ENCODE measurements at places on chromosomes 2 and 18.

DNA sequence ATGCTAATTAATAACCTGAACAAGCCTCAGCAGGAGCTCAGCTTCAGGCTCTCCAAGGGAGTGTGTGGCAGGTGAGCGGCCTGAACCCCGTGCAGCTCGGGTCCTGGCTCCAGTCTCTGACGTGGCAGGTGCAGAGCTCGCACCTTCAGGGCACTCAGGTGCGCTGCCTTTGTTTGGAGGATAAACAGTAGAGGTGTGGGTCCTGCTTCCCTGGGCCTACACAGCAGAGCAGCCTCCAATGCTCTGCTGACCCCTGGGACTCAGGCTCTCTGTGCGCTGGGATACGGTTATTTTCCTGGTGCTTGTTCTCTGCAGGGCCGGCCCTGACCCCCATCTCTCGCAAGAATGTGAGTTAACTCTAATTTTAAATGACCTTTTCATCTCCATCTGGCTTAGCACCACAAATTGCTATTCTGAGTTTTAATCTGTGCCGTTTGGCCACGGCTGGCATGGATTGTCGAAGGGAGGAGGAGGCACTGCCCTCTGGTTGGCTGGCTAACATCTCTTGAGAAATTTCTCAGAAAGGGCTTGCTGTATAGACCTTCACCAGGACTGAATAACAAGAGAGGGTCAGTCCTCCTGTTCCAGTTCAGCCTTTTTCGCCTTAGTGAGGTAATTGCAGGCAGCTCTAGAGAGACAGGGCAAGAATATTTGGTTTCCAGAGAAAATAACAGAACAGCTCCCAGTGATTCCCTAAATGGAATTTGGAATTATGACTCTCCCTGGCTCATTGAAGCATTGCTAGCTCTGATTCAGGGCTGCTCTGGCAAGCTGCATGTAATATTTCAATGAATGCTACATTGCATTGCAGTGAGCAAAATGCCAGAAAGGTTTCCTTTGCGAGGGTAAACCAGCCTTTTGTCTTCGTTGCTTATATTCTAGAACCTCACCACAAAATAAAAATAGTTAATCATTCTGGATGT, 161.8 kb downstream of the DCDC2C start:
- DNase-seq, result no peak

- no peak for DNase-seq
Measured at GRCh38 chr2:25164561-25164960, 3.8 kb downstream of the POMC start.

GRCh38 chr2:588074-588645, 89.0 kb downstream of the TMEM18 start:
- no peak for DNase-seq

DNA sequence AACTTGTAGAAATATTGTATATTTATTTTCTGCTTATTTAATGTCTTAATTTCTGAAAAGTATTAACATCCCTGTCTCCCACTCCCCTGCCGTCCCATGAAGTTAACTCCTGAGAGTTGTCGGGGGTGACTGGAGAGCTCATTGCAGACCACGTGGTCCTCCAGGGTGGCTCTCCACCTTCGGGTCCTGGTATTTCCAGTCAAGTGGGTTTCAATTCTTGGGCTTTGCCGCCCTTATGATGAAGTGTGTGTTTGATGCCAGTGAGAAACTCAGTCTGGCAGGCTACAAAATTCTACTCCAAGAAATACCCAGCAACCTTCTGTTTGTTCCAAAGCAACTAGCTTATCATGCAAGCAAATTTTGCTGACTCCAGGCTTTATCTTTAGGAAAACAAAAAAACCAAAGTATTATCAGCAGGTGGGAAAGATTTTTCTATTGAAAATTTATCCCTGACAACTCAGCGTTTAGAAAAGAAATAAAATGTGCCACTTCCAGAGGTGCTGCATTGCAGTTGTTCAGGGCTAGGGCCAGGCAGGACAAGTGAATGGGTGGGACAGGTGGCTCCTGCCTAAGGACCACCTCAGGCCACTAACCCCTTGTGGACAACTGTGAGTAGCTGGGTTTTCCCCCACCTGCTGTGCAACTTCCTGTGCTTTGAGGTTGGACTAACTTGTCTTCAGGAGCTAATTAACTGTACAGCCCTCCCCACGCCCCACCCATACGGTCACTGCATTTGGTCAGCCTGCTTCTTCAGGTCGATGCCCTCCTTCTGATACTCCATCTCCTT, 46.6 kb downstream of the BCL2L11 start:
- DNase-seq, result no peak

DNA sequence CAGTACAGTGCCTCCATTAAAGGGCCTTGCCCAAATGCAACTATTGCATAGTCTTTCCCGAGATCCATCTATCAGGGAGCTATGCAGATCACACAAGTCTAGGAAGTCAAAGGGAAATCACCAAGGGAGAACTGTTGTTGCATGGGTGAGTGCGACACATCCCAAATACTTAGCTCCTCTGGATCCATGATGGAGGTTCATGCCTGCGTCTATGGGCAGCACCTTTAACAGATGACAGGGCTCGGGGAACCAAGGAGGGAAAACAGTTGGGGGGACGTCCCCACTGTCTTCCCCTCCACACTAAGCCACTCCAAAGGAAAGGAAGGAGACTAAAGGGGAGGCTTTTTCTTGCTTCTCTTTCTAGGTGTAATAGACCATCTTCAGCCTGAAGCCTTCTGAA, 552.8 kb upstream of the PKDCC start:
- DNase-seq, result no peak

DNA sequence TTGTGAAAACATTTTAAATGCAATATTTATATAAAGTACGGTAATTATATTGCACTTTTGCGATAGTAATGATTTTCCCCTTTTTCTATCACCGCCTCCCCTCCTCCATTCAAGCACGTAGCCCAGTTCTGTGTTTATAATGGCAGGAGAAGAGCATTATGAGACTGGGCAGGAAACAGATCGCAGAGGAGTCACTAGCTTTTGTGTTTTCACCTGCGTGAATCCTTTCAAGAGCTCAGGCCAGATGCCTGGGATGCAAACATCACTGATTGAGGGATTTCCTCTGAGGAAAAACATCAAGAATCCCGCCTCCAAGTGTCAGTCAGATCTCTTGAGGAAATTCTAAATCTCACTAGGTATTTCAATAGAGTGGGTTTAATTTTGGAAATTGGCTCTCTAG, 178.4 kb upstream of the FN1 start:
- DNase-seq, result no peak

GRCh38 chr2:124450481-124450880, 425.4 kb downstream of the CNTNAP5 start:
- no peak for DNase-seq

- no peak for DNase-seq
Measured at GRCh38 chr2:230935130-230935430, 10.0 kb upstream of the GPR55 start.

- DNase-seq, result no peak
Measured at GRCh38 chr18:56379256-56379655, 259.1 kb downstream of the TXNL1 start.

DNA sequence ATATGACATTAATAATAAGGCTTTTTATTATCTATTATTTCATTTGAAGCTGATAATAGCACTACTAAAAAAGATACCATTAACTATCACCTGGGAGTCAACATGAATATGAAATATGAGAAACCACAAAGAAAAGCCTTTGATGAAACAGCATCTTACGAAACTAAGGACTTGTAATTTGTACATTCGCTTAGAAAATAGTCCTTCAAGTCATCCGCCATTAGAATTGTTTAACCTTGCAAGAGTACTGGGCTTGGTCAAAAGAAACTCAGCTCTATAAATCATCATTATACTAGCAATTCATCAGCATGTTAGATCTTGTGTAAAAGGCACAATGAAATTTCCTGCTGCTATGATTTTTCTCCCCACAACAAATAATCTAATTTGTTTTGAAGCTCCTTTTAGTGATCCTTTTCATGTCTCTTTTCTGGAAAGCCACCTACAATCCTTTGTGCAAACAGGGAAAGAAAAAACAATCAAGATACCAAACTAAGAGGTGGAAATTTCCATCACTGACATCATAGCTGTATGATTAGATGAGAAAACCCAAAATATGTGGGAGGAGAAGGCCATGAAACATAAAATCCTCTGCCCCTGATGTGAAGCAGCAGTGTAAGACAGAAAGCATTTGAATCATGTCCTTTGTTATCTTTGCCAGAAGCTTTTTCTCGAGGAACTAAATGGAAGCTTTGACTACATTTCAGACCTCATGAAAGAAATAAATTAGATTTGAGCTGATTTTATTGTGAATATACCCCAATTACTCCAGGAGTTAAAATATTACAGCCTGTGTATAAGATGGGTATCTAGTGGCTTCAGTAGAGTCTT, 31.2 kb downstream of the SCN9A start:
- no peak for DNase-seq

- DNase-seq, result no peak
Measured at GRCh38 chr2:196322973-196323810, 151.8 kb upstream of the STK17B start.

DNA sequence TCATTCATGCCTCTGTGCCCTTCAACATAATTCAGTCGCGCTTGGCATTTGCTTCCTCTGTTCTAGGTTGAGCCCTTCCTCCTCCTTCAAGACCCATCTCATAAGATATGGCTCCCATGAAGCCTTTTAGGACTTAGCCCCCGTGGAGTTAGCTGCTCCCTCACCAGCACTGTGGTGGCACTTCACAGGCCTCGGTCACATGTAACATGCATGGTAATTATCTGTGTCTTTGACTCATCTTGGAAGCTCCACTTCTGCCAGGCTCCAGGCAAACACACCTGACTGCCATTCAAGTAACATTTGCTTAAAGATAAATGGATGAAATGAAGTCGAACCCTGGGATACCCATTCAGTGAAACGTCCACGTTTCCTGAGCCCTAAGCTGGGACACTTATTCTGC, 484.7 kb downstream of the EIPR1 start:
- no peak for DNase-seq

DNA sequence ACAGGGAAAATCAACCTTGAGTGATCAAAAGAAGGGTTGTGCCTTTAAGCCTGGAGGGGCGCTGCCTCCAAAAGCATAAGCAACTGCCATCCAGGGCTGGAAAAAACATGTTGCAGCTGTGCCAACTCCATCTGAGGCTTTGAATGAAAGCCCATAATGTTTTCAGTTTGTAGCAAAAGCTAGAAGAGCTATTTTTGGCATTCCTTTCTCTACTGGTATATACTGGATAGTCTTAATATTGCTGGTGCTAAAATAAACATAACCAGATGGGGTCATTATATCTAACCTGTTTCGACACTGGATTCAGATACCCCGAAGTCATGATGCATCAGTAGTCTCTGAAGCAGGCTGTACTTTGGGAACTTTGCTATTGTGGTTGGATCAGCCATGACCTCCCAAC, 25.1 kb downstream of the ANXA4 start:
- DNase-seq, result no peak

GRCh38 chr2:68357605-68358337, 7.3 kb upstream of the PLEK start:
- peak; percentile 32 for DNase-seq
